ENCODE measurements at places on chromosomes 3 and 15.

DNA sequence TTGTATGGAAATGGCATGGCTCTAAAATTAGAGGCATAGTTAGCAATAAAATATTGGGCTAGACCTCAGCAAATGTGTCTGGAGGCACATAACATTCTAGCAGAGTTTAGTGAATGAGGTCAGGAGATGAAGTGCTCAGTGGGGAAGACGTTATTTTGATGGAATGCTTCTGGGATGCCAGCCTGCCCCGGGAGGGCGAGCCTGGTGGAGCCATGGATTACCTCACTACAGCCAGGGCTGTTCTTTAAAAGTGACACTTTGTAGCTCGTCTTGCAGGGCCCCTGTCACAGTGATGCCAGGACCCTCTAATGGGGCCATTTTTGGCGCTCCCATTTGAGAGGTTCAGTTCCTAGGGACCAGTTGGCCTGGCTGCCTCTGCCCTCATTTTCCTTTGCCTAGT is 48.5 kb downstream of the PXYLP1 start:
- DNase-seq, result no peak

- peak; percentile 64 for DNase-seq
Observed at GRCh38 chr3:184543843-184544512, 17.6 kb upstream of the EPHB3 start.

DNA sequence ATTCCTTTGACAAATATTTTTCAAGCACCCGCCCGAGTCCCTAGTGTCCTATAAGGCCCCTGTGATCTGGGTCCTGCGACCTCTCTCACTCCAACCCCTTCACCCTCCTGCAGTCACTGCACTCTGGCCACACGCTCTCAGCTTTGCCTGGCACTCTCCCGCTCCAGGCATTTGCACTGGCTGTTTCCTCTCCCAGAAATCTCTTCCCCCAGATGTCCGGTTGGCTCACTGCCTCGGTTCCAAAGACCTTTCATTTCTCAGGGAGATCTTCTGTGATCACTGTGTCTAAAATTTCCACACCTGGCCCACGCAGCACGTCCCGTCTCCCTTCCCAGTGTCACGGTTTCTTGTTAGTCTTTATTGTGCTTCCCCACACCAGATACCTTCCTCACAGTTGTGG is 97.4 kb downstream of the WNT7A start:
- DNase-seq, result peak; percentile 59

- DNase-seq, result no peak
Observed at GRCh38 chr3:186319945-186320344, 42.1 kb downstream of the DGKG start.

DNA sequence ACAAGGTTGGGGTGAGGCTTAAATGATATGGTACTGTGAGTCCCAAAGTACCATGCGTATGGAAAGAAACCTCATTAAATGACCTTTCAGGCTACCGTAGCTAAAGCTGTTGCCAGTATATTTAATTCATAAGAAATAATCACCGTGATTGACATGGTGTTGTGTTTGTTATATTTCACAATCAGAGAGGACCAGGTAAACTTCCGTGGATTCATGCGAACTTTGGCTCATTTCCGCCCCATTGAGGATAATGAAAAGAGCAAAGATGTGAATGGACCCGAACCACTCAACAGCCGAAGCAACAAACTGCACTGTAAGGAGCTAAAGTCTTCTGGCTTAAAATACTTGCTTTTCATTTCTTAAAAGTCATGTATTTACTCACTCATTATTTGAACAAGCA is 31.5 kb downstream of the CHP1 start:
- no peak for DNase-seq

- no peak for DNase-seq
Observed at GRCh38 chr15:61951949-61952348, 108.3 kb downstream of the VPS13C start.

- DNase-seq, result no peak
Observed at GRCh38 chr3:136184703-136185102, 11.4 kb downstream of the MSL2 start.

GRCh38 chr3:127102587-127102986 is 90.3 kb upstream of the PRR23E start:
- DNase-seq, result no peak

- DNase-seq, result no peak
Observed at GRCh38 chr3:7377103-7377502, 516.2 kb downstream of the GRM7 start.

- DNase-seq, result no peak
Observed at GRCh38 chr3:30581067-30581585, 25.3 kb upstream of the TGFBR2 start.

DNA sequence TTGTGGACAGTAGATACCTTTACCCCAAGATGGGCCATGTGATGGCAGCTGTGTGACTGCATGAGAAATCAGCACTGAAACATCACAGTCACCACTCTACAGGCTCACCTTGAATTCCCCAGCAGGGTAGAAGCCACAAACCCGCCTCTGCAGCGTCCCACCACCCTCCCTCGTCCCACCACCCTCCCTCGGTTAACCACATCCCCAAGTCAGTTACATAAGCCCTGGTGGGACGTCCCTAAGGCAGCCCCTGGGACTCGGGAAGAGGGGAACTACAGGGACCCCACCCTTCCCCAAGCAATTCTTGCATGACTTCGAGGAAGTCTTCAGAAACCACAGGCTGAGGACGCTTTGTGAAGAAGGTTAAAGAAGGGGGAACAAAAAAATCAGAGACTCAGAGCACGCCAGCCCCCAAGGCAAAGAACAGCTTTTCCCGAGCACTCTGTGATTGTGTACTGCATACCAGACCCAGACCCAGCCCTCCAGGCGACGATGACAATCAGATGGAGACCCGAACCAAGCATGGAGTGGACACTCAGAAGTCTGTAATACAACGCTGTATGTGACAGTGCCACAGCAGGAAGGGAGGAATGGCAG is 60.5 kb downstream of the SH3BP5 start:
- peak; percentile 49 for DNase-seq

- DNase-seq, result no peak
Observed at GRCh38 chr3:170716172-170716805, 130.4 kb upstream of the SLC7A14 start.

GRCh38 chr3:189084620-189085019 is 87.2 kb upstream of the TPRG1 start:
- DNase-seq, result no peak

DNA sequence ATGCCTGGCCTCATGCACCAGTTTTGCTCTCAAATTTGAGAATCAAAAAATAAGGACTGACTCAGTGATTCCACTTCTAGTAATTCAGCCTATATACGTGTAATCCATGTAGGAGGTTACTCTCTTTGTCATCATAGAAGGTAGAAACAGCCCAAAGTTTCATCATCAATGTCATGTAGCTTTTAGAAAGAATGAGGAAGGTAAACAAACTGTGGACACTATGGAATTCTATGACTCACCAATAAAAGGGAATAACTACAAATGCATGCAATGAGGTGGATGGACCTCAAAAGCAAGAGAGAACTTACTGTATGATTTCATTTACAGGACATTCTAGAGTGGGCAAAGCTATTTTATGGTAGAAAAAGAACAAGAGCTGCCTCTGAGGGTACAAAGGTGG is 93.2 kb upstream of the LRIG1 start:
- no peak for DNase-seq

GRCh38 chr15:93458597-93458996 is 369.6 kb upstream of the RGMA start:
- DNase-seq, result no peak

- DNase-seq, result no peak
Observed at GRCh38 chr3:48344867-48345507, 11.5 kb upstream of the SPINK8 start.

DNA sequence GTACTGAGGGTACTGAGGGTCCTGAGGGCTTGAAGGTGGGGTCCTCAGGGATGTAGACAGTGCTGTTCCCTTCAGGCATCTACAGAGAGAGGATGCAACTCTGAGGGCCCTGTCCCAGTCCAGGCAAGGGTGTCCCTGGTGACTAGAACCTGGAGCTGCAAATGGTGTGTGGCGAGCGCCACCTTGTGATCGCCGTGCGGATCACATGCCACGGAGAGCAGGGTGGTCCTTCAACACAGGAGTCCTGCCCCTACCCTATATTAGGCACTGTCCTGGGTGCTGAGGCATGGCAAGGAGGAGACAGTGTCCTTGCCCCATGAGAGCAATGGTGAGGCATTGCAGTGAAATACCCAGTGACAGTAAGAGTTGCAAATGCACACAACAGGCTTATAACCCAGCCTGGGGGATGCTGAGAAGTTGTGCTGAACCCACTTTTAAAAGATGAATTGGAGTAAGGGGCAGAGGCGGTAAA is 23.6 kb downstream of the RHCG start:
- no peak for DNase-seq

DNA sequence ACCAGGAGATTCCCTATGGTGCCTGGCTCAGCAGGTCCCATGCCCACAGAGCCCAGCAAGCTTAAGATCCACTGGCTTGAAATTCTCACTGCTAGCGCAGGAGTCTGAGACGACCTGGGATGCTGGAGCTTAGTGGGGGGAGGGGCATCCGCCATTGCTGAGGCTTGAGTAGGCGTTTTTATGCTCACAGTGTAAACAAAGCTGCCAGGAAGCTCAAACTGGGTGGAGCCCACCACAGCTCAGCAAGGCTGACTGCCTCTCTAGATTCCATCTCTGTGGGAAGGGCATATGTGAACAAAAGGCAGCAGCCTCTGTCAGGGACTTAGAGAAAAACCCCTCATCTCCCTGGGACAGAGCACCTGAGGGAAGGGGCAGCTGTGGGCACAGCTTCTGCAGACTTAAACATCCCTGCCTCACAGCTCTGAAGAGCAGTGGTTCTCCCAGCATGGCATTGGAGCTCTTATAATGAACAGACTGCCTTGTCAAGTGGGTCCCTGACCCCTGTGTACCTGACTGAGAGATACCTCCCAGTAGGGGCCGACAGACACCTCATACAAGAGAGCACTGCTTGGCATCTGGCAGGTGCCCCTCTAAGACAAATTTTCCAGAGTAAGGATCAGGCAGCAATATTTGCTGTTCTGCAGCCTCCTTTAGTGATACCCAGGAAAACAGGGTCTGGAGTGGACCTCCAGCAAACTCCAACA is 231.5 kb upstream of the SETMAR start:
- no peak for DNase-seq

DNA sequence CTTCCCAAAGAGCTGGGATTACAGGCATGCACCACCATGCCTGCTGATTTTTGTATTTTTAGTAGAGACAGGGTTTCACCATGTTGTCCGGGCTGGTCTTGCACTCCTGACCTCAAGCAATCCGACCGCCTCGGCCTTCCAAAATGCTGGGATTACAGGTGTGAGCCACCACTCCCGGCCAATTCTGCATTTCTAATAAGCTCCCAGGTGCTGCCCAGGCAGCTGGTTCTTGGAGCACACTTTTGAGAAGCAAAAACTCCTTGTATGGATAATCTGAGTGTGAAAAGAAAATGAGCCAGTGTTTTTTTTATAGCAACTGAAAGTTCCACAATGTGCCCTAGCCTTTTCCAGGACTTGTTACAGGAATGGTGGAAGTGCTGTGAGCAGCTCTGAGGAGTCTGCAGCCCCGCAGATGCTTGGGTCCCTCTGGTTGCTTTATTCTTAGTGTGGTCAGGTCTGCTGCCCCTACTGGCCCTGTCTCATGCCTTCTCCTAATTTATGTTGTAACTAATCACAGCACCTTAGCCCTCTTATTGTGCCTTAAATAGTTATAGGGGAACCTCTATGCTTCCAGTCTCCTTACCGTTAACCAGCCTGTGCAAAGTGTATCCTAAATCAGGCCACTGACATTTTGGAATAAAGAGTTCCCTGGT is 13.5 kb upstream of the KCNAB1 start:
- no peak for DNase-seq
